Kidney epithelial cell (primary cell): ENCODE measurements at places on chromosomes 2 and 18.

DNA sequence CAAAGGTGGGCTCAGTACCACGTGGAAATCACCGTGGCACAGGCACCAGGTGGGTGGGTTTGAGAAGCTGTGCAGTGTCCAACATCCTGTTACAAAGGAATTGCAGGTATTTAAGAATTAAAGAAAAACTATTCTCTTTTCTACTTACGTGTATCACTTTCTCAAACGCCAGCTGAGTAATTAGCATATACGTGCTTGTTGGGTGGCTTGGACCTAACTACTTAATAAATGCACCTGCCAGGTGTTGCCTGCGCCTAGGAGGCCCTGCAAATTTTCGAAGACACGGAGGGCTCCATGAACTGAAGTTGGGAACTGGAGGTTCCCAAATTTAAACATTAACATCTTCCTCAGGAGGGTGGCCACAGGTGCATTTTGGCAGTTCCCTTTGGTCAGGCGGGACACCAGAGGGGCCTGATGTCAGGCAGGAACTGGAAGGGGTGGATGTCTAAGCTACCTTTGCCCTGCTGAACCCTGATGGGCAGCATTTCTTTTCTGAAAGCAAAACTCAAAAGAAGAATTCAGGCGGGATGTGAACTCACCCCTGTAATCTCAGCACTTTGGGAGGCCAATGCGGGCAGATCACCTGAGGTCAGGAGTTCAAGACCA is 84.8 kb downstream of the HS6ST1 start:
- DNase-seq: no peak

- no peak for DNase-seq
Observed at GRCh38 chr2:147619808-147620207, 225.0 kb upstream of the ACVR2A start.

DNA sequence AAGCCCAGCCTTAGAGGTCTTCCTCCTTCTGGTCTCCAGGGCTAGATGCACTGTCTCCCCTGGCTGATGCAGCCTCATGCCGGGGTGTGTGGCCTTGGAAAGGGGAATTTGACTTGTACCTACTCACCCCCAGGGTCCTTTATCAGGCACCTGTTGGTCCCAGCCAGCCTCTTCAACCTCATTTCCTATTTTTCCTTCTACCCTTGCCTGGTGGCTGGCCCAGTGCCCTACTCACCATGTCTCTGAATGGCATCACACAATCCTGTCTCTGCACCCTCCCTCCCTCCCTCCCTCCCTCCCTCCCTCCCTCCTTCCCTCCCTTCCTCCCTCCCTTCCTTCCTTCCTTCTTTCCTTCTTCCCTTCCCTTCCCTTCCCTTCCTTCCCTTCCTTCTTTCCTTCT is 17.1 kb upstream of the ST3GAL5 start:
- DNase-seq: no peak

- no peak for DNase-seq
Observed at GRCh38 chr18:36281936-36282335, 15.6 kb upstream of the FHOD3 start.

DNA sequence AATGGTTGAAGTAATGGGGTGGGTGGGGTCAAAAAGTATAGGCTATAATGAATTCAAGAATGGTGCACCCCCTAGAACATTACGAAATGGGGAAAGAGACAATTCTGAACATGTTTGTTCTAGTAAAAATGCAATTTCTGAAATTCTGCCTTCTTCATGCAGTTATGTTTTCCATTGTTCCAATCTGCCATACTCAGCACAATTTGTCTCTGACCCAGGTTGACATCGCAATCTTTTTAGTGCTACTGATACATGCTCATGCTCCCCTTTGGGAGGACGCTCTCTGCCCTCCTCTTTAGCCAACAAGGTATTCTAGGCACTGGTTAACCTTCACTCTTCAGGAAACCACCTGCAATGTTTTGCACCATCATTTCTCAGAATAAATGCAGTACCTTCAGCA is 1303.9 kb upstream of the PIK3C3 start:
- DNase-seq: no peak
